ENCODE measurements at places on chromosomes 7 and 10.

DNA sequence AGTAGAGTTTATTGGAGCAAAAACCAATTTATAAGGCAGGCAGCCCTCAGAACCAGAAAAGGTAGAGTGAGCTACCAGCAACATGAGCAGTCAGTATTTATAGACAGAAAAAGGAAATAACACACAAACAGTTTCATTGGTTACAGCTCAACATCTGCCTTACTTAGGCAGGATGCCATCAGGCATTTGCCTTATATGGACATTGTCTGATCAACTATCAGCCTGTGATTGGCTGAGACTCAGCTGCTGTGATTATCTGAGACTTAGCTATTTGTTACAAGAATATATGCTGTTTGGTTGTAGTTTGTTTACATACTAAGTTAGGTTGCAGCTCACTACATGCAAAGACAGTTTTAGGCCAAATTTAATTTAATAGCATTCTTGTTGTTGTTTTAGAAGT, 60.4 kb upstream of the CDK1 start:
- DNase-seq = no peak

DNA sequence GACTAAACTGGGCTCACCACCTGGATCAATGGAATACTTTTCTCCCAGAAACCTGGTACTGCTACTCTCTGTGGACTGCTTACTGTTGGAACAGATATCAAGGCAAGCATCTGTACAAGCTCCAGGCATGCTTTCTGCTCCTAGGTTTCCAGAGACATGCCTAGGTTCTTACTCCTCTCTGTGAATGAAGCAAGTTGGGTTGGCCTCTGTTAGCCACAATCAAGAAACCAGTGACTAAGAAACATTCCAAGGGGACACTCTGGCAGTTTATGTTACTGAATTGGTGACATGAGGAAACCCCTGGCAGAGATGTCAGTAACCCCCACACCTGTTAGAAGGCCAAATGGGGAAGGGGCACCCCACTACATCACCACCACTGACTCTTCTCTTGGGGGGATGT, 121.9 kb downstream of the GFRA1 start:
- DNase-seq = no peak

- peak; percentile 2 for DNase-seq
These were observed 226.5 kb upstream of the HPS1 start for GRCh38 chr10:98673171-98673782.

GRCh38 chr10:61960396-61961120, 59.1 kb downstream of the ARID5B start:
- no peak for DNase-seq

- no peak for DNase-seq
These were observed 18.5 kb downstream of the VSTM2A start for GRCh38 chr7:54560723-54561122.

- DNase-seq = no peak
These were observed 918.6 kb downstream of the KCNMA1 start for GRCh38 chr10:76719006-76719405.

DNA sequence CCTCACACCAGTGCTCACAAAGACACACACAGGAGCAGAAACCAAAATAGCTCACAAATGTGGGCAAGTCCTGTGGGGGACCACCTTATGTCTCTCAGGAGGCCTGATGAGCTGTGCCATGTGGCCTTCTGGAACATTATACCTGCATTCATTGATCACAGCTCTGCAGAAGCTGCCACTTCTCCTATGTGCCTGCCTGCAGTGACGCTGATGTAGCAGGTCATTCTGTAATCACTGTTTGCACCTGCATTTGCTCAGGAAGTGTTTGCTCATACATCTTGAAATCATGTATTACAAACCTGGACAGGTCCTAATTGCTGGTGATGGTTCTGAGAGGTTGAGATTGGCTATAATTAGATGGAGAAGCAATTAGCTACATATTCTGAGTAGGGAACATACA, 310.2 kb downstream of the AUTS2 start:
- DNase-seq = no peak

GRCh38 chr7:20224025-20224424, 6.8 kb upstream of the MACC1 start:
- DNase-seq = no peak

- DNase-seq = no peak
These were observed 77.0 kb upstream of the GNA12 start for GRCh38 chr7:2920956-2921652.

GRCh38 chr10:21487416-21488180, 37.9 kb downstream of the SKIDA1 start:
- DNase-seq = no peak

GRCh38 chr10:63416376-63416775, 49.4 kb downstream of the JMJD1C start:
- no peak for DNase-seq

DNA sequence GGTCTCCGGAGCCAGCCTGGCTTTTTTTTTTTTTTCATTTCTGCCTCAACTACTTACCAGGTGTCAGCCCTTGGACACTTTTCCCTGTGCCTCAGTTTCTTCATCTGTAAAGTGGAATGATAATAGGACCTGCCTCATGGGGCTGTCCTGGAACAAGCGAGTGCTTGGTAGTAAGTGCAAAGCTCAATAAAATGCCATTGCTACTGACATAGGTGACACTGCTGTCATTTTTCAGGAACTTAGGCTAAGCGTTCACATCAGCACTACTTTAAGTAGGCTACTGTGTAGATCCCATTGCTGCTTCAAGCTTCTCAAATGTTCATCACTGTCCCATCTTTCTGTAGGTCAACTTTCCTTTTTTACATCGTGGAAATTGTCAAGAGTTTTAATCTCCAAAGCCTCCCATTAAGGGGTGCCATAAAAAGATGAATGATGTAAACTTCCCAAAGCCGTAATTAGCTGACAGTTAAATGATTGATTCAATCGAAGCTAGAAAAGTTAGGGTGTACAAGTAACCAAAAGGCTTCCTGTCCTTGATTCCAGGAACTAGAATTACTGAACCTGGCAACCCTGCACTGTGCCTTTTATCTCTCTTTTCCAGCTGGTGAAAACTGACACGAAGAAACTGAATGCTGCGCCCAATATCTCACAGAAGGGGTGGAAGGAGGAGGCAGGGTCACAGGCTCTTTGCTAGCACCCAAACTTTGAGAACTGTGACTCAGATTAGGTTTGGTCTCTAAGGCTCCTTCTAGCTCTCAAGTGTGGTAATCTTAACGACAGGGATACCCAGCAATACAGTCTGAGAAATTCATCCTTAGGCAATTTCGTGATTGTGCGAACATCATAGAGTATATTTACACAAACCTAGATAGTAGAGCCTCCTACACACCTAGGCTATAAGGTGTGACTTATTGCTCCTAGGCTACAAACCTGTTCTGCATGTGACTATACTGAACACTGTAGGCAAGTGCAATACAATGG, 861 bp upstream of the USP6NL start:
- DNase-seq = no peak

- no peak for DNase-seq
These were observed 22.9 kb downstream of the SVIL start for GRCh38 chr10:29611781-29612381.

DNA sequence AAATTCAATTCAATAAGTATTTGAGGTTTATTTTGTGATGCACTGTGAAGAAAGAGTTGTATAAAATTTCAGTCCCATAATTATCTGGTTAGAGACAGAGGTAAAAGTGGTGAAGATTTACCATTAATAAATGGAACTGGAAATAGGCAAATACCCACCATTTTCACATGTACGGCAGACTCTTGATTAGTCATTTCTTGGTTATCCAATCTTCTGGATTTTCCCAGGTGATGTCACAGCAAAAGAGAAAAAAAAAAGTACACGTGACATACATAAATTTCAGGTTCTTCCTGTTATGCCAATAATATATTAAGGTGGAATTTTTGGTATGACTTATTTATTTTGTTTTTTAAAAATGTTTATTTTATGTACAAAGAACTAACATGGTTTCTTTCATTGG, 26.8 kb downstream of the NT5C3A start:
- no peak for DNase-seq

- no peak for DNase-seq
These were observed 367.9 kb downstream of the TFEC start for GRCh38 chr7:115662676-115663075.

DNA sequence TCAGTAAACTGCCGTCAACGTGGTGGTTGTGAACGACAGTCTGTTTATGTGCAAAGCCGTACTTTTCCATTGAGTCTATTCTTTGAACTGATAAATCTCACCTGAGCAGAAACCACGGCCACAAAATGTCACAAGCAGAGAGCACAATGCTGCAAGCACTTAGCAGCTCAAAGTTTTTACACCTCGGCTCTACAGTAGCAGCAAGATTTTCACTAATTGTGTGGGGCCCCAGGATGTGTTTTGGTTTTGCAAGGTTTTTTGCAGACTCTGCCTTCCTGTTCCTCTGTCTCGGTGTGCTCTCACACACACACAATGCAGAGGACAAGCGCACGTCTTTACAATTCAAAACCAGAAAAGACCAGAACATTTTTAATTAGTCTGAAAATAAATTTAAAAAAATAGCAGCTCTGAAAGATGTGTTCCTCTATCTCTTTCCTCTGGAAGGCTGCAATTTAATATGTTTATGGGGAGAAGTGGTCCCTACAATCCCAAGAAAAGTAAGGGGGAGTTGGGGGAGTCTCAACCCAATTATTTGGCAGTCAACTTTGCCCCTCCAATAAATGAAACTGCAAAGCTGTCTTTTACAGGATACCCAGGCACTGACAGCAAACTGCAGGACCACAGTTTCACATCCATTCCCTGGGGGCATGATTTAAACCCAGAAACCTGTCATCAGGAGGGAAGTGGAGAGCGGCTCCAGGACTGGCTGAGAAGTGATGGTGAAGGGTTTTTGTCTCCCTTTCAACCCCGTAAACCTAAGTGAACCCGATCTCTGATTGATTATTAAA, 73.8 kb upstream of the SFMBT2 start:
- DNase-seq = no peak

DNA sequence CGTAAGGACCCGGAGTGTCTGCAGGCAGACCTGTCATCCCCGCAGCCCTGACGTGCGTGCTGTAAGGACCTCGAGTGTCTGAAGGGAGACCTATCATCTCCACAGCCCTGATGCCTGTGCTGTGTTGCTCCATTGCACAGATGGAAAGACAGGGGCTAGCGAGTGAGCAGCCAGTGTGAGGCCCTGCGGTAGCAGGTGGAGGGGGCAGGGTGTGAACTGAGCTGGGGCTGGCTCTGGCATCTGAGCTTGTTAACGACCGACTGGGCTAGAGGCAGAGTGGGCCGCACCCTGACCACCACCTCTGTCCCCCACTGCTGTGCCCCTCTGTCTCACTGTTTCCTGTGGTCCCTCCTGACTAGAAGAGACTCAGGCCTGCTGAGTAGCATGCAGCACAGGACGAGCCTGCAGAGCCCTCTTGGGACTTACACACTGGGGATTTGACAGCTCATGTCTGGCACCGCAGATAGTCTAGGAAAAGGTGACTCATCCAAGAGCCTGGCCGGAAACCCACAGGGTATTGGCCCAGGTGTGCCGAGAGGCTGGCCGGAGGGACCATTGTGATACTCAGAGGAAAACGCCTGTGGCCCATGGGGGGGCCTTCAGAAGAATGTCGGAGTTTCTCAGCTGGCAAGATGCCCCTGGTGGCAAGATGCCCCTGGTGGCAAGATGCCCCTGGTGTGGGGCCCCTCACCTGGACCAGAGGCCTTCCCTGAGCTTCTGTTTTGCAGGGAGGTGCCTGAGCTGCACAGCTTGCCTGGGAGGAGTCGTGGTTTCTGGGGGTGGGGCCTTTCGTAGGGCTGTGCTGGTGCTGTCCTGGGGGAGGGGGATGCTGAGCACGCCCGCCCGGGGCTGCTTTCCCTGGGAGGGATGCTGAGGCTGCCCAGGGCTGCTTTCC, 34.3 kb downstream of the INPP5A start:
- DNase-seq = peak; percentile 68
